Caco-2 (cell line): ENCODE measurements at places on chromosomes 5 and 9.

GRCh38 chr5:132046880-132047299, 13.6 kb upstream of the IL3 start:
- H3K4me3 ChIP-seq = no peak overlapping the region
- H3K27me3 ChIP-seq = no peaks in the 10 kb centered on the region
- H3K27ac ChIP-seq = no peak overlapping the region
- H3K4me1 ChIP-seq = no peaks in the 10 kb centered on the region

GRCh38 chr9:127586096-127586495, 26.0 kb upstream of the STXBP1 start:
- no peak overlapping the region for H3K4me3 ChIP-seq
- peaks cover 5% of the 10 kb centered on the region for H3K4me1 ChIP-seq
- H3K27me3 ChIP-seq = no peaks in the 10 kb centered on the region; the same call in 1 of the 2 replicates
- H3K36me3 ChIP-seq = no peaks in the 10 kb centered on the region
- no peak overlapping the region for H3K27ac ChIP-seq
- DNase-seq = no peak

GRCh38 chr5:178286226-178287090, 53.9 kb upstream of the PHYKPL start:
- H3K4me1 ChIP-seq = peaks cover 4% of the 10 kb centered on the region; the same call in 1 of the 2 replicates
- no peak overlapping the region for H3K27ac ChIP-seq
- H3K36me3 ChIP-seq = no peaks in the 10 kb centered on the region
- no peak for DNase-seq
- no peaks in the 10 kb centered on the region for H3K27me3 ChIP-seq

GRCh38 chr9:5978523-5978922, 36.9 kb downstream of the RANBP6 start:
- DNase-seq = no peak
- H3K27ac ChIP-seq = no peak overlapping the region
- H3K27me3 ChIP-seq = no peaks in the 10 kb centered on the region
- H3K4me1 ChIP-seq = no peaks in the 10 kb centered on the region
- no peak overlapping the region for H3K4me3 ChIP-seq

DNA sequence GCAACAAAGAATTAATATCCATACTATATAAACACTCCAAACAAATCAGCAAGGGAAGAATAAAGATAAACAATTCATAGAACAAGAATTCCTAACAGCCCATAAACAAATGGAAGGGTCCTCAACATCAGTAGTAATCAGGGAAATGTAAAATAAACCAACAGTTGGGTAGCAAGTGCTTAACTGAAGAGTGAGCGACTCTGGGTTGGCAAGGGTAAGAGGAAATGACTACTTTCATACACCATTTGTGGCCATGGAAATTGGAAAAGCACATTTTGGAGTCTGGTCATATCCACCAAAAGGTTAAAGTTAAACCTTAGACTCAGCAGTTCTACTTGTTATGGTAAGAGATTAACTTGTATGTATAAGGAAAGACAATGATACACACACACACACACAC, 17.4 kb upstream of the RORB start:
- H3K4me3 ChIP-seq = no peak overlapping the region
- no peak for DNase-seq
- H3K27me3 ChIP-seq = no peaks in the 10 kb centered on the region
- no peaks in the 10 kb centered on the region for H3K36me3 ChIP-seq
- no peak overlapping the region for H3K27ac ChIP-seq

GRCh38 chr5:11609570-11610303, 294.5 kb downstream of the CTNND2 start:
- H3K36me3 ChIP-seq = no peaks in the 10 kb centered on the region
- H3K27me3 ChIP-seq = no peaks in the 10 kb centered on the region
- DNase-seq = no peak
- no peak overlapping the region for H3K4me3 ChIP-seq
- H3K4me1 ChIP-seq = no peaks in the 10 kb centered on the region
- H3K27ac ChIP-seq = no peak overlapping the region

- H3K27ac ChIP-seq = no peak overlapping the region
- no peaks in the 10 kb centered on the region for H3K4me1 ChIP-seq
- H3K4me3 ChIP-seq = no peak overlapping the region
- no peaks in the 10 kb centered on the region for H3K27me3 ChIP-seq
- no peaks in the 10 kb centered on the region for H3K36me3 ChIP-seq
- no peak for DNase-seq
These were observed 506.7 kb downstream of the TMEM232 start for GRCh38 chr5:110219769-110220168.

DNA sequence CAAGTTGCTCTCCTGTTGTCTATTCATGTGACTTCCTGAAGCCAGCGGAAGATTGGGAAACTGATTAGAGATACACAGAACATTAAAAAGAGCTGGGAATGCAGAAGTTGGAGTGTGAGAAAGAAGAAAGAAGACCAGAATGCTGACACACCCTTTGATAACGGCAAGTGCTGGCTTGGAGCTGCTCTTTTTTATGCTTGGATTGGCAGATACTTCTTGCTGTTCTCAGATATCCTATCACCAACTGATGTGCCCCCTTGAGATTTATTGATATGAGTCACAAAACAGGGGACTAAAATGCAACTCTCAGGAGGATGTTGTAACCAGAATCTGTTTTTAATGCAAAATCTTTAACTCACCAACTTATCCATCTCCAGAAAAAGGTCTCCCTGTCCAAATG, 56.0 kb upstream of the ASTN2 start:
- no peaks in the 10 kb centered on the region for H3K4me1 ChIP-seq
- DNase-seq = no peak
- H3K27ac ChIP-seq = no peak overlapping the region
- no peak overlapping the region for H3K4me3 ChIP-seq
- no peaks in the 10 kb centered on the region for H3K27me3 ChIP-seq

DNA sequence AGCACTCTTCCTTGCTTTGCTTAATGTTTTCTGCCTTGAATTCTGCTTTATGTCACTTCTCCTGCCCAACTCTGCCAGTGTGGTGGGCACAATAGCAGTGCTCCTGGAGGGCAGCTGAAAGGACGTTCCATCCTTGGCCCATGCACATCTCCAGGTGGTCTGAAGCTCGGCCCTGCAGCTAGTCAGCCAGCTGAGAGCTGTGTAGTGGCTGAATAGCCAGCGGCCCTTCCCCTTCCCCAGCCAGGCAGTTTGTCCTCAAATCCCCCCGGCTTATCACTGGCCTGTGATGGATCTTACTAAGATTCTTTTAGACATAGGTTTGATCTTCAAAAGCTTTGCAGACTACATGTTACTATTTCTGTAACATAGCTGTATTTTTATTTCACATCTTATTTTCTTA, 42.7 kb upstream of the ANGPTL2 start:
- H3K36me3 ChIP-seq = peaks cover 1% of the 10 kb centered on the region; the same call in 1 of the 2 replicates
- H3K27ac ChIP-seq = no peak overlapping the region
- H3K27me3 ChIP-seq = no peaks in the 10 kb centered on the region
- no peaks in the 10 kb centered on the region for H3K4me1 ChIP-seq
- DNase-seq = no peak
- H3K4me3 ChIP-seq = no peak overlapping the region

DNA sequence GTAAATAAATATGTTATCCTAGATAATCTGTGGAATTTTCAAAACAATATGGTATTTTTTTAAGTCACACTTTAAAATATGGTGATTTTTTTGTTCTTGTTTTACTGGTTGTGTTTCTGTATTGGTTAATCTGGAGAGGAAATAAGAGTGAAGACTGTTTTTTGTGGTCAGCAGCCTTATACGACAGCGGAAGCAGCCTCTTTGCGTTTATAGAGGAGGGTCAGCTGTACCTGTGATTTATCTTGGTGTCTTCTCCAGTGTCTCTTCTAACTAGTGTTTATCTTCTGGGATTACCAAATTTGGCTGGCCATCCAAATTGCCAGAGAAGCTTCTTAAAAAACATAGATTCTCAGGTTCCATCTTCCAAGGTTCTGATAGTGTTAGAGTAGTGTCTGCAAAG, 58.7 kb downstream of the ICE1 start:
- H3K27ac ChIP-seq = no peak overlapping the region
- H3K27me3 ChIP-seq = no peaks in the 10 kb centered on the region
- no peak for DNase-seq
- no peak overlapping the region for H3K4me3 ChIP-seq
- no peaks in the 10 kb centered on the region for H3K4me1 ChIP-seq

DNA sequence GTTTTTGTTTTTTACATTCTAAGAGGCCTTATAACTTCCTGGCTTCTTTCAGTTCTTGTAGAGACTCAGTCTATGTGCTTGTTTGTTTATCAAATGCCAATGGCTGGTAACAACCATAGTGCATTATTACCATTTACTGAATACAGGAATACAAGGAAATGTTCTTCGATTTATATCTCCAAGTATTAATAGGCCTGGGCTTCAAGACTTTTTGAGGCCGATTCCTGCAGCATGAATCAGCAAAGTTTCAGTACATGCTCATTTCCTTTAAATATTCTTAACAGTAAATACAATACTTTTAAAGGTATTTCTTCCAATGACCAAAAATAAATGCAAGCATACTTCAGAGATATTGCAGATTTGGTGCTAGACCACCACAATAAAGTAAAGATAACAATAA, 535.3 kb downstream of the EFNA5 start:
- H3K4me3 ChIP-seq = no peak overlapping the region
- H3K27ac ChIP-seq = no peak overlapping the region
- no peaks in the 10 kb centered on the region for H3K4me1 ChIP-seq
- H3K27me3 ChIP-seq = no peaks in the 10 kb centered on the region

DNA sequence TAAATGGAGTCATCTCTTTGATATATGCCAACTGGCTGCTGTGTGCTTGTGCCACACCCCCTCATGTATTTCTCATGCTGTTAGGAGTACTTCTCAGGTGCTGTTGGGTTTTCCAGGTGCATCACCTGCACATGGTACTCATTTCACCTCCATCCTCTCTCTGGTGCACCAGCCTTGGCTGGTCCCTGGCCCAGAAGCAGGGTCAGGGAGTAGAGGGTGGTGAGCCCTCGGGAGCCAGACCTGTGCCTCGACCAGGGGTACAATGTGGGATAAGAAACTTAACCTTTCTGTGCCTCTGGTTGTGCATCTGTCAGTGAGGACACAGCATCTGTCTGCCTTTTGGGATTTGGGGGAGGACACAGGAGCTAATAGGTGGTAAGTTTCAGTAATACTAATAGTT, 38.5 kb downstream of the SECISBP2 start:
- H3K4me1 ChIP-seq = no peaks in the 10 kb centered on the region
- H3K4me3 ChIP-seq = no peak overlapping the region
- no peak for DNase-seq
- H3K36me3 ChIP-seq = no peaks in the 10 kb centered on the region
- H3K27ac ChIP-seq = no peak overlapping the region

DNA sequence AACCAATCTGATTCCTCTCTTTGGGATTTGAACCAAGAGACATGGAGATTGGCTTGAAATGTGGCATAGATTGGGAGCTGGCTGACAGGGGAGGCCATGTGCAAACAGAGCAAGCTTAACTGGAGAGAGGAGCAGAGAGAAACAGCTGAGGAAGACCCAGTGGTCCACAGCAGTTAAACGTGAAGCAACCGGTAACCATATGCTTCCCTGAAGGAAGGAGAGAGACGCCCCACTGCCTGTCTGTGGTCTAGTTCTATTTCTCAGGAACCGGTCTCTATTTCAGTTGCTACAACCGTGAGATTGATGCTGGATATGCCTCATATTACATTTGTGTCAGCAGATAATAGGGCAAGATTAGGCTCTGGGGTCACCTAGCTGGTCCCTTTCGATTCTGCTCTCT, 13.6 kb upstream of the GAS1 start:
- no peaks in the 10 kb centered on the region for H3K4me1 ChIP-seq
- no peaks in the 10 kb centered on the region for H3K36me3 ChIP-seq
- DNase-seq = no peak
- H3K4me3 ChIP-seq = no peak overlapping the region

DNA sequence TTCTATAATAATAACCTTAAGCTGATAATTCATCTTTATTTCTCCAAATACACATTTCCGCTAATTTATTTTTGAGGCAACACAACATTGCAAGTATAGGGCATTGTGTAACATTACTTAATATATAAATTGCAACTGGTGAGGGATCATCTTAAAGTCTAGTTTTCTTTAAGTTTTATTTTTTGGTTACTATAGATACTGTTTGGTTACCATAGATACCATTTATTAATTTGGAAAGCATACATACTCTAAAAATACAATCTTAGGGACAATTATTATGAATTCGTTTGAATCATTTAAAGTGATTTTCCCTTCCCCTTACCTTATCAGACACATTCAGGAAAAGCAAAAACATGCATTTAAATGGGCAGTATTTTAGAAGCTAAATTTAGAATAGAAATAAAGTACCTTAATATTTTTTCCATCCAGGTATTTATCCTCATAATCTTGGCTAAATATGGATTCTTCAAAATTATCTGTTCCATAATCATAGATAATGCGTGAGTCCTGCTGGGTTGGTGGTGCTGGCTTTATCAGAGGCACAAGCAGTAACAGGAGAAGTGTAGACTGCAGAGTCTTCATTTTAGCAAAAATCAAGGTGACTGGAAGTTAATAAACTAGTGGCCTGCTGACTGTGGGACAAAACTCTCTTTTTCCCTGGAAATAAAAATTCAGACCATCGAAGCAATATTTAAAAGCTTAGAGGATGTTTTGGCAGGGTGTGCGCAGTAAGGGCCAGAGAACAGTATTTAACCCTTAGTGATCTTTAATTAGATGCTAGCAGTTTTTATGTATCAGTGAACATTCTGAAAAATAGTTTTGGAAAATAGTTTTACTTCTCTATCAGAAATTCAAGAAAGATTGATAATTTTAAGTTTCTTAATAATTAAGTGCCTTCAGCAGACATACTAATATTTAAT, 1.3 kb downstream of the OGN start:
- no peak overlapping the region for H3K27ac ChIP-seq
- H3K27me3 ChIP-seq = no peaks in the 10 kb centered on the region
- DNase-seq = no peak
- H3K36me3 ChIP-seq = no peaks in the 10 kb centered on the region

GRCh38 chr9:114382699-114383520, 4.9 kb downstream of the AKNA start:
- no peaks in the 10 kb centered on the region for H3K27me3 ChIP-seq
- H3K4me1 ChIP-seq = no peaks in the 10 kb centered on the region
- H3K4me3 ChIP-seq = no peak overlapping the region
- no peaks in the 10 kb centered on the region for H3K36me3 ChIP-seq
- H3K27ac ChIP-seq = no peak overlapping the region

DNA sequence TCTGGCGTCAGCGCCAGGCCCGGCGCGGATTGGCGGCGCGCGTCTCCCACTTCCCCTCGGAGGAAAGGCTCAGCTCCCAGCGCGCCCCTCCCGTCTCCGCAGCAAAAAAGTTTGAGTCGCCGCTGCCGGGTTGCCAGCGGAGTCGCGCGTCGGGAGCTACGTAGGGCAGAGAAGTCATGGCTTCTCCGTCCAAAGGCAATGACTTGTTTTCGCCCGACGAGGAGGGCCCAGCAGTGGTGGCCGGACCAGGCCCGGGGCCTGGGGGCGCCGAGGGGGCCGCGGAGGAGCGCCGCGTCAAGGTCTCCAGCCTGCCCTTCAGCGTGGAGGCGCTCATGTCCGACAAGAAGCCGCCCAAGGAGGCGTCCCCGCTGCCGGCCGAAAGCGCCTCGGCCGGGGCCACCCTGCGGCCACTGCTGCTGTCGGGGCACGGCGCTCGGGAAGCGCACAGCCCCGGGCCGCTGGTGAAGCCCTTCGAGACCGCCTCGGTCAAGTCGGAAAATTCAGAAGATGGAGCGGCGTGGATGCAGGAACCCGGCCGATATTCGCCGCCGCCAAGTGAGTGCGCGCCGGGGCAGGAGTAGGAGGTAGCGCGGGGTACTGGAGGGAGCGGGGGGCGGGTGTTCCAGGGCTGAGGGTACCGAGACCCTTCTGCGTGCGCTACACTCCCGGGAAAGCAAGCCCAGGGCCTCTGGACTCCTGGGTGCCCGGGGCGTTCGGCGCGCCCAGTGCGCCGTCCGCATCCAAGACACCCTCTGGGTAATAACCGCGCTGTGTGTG, at the start of gene MSX2:
Gene MSX2 (plus strand): TSS at position 99 of the 777 bp plus-strand sequence. CDS start 78 bp downstream, at position 177.
- H3K4me1 ChIP-seq = peaks cover 54% of the 10 kb centered on the region
- H3K27me3 ChIP-seq = no peaks in the 10 kb centered on the region
- peak within 1 kb of the TSS; percentile 91 for H3K27ac ChIP-seq
- peak; percentile 93 for DNase-seq
- no peaks in the 10 kb centered on the region; the same call in 1 of the 2 replicates for H3K36me3 ChIP-seq
